ENCODE measurements at places on chromosomes 7 and 10.
A peak's percentile ranks its signal among the peaks of the same experiment; 100 is the strongest.

DNA sequence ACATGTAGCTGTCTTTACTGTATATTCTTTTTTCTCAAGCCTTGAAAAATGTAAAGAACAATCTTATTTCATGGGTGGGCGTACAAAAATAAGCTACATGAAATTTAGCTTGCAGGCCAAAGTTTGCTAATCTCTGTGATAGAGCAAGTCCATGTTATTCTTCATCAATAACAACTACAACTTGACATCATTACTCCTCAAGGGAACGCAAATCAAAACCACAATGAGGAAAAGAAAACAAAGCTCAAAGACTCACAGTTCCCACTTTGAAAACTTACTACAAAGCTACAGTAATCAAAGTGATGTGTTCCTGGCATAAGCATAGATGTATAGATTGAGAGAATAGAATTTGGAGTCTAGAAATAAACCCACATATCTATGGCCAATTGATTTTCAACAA lies 62.5 kb downstream of the GNA12 start:
- no peak for DNase-seq

DNA sequence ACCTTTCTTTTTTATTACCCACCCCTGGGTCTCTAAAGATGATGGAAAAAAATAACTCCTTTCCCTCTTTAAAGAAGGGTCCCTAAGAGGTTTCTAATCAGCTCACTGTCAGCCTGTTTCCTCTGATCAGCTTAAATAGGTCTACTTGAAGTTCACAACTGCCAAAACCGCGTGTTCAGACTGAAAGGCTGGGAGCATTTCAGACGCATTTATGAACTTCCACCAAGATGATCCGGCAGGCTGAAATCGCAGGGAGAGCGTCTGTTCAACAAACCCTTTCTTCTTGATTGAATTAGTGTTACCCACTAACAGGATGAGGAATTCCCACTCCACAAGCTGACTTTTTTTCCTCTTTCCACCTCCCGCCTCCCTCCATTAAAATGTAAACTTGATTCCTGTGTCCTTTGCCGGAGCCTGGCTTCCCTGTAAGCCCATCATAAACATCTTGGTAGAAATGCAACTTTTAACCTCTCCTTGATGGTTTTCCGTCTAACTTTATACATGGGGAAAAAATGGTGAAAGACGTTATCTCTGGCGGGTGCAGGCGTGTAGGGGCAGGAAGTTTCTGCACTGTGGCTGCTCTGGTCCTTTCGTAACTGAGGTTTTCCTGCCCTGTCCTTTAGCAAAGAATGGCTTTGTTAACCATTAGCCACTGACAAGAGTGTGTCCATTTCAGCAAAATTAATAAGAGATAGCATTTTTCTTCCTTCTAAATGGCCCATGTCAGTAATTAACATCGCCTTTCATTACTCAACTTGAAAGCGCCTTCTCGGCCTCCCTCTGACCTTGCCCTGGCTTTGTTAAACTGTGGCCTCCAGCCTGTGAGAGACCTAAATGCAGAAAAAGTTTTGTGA lies 130.7 kb downstream of the BAMBI start:
- DNase-seq: no peak

GRCh38 chr7:20793248-20793647 lies 6.6 kb upstream of the SP8 start:
- no peak for DNase-seq

GRCh38 chr10:30832749-30833627 lies 198.7 kb downstream of the ZNF438 start:
- DNase-seq: no peak

GRCh38 chr7:106110885-106111654 lies 1.0 kb downstream of the SYPL1 start:
- DNase-seq: no peak

GRCh38 chr10:102231357-102232318 lies 5.5 kb downstream of the ELOVL3 start:
- DNase-seq: peak; percentile 73

- no peak for DNase-seq
Measured at GRCh38 chr7:88457320-88457719, 150.6 kb upstream of the STEAP4 start.

DNA sequence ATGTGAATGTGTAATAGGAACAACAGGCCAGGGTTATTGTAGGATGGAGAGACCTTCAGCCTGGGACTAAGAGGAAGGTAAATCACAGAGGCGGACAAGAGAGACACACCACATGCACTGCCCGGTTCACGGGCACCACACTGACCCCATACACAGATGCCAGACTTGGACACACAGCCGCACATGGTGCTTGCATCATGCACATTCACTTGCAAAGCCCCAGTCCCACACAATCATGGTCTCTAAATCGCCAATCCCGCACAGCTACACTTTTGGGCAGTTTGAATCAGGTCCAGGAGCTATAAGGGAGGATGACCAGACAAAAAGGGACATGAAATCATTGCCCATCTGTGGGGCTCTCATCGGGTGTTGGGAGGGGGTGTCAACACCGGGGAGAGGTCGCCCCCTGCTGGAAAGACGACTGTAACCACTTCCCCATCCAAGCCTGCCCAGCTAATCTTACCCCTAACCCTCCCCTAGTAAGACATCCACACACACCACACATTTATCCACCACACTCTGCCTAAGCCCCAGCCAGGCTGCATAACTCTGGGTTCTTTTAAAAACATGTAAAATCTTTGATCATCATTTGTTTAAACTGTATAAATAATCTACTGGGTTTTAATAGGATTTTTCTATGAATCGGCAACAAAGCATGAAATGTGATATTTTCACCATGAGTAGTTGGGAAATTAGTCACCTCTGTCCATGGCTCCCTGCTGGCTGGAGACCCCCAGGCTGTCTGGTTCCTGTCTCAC lies 40.5 kb upstream of the SLF2 start:
- peak; percentile 11 for DNase-seq

GRCh38 chr7:106057962-106058927 lies 53.9 kb downstream of the SYPL1 start:
- no peak for DNase-seq

- no peak for DNase-seq
Measured at GRCh38 chr10:87771871-87772500, 46.0 kb downstream of the ATAD1 start.

DNA sequence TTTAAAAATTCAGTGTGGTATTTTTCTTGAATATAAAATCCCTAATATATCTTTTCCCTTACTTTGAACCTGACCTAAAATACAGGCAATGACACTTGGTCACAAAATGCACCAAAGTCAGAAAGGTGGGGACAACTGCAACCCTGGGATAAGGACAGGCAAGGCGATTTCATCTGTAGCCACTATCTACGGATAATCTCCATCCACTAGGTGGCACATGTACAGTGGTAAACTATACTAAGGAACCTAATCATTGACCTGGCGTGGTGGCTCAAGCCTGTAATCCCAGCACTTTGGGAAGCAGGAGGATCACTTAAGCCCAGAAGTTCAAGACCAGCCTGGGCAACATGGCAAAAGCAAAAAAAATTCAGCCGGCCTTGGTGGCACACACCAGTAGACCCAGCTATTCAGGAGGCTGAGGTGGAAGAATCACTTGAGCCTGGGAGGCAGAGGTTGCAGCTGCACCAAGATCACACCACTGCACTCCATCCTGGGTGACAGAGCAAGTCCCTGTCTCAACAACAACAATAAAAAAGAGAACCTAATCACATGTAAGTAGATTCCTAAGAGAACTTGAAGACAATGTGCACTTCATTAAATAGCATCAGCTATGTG lies 98.9 kb downstream of the KMT2C start:
- DNase-seq: no peak

- no peak for DNase-seq
Measured at GRCh38 chr10:99569961-99570360, 37.2 kb downstream of the NKX2-3 start.

GRCh38 chr7:133650487-133651300 lies 397.8 kb downstream of the EXOC4 start:
- no peak for DNase-seq

DNA sequence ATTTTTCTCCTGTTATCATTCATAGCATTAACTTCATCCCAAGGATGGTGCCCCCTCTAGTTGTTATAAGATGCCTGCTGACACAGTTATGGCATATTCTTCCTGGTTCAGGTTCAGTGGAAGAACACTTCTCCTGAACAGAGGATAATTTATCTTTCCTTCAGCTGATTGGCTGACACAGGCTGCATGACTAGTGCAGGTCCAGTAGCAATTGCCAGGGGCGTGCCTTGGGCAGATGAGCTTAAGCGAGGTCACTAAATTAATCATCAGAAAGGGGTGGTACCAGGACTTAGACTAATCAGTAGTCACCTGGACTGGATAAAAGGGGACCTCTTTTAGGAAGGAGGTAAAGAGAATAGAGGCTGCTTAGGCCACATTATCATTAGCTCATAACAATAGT lies 42.3 kb downstream of the BZW2 start:
- no peak for DNase-seq

- no peak for DNase-seq
Measured at GRCh38 chr7:48207155-48207675, 36.0 kb downstream of the ABCA13 start.

DNA sequence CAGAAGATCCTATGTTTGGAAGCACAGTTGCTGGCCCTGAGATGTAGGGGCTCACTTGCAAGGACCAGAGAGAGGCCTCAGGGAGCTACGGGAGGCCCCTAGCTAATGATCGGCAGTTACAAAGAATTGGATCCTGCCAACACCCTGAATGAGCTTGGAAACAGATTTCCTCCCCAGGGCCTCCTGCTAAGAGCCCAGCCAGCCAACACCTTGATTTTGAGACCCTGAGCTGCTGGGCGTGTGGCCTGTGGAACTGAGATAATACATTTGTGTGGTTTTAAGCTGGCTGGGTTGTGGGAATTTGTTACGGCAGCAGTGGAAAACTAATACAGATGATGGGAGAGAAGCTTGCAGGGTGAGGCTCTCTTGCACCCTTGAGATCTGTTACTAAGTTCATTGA lies 3.9 kb downstream of the DOCK1 start:
- DNase-seq: no peak

DNA sequence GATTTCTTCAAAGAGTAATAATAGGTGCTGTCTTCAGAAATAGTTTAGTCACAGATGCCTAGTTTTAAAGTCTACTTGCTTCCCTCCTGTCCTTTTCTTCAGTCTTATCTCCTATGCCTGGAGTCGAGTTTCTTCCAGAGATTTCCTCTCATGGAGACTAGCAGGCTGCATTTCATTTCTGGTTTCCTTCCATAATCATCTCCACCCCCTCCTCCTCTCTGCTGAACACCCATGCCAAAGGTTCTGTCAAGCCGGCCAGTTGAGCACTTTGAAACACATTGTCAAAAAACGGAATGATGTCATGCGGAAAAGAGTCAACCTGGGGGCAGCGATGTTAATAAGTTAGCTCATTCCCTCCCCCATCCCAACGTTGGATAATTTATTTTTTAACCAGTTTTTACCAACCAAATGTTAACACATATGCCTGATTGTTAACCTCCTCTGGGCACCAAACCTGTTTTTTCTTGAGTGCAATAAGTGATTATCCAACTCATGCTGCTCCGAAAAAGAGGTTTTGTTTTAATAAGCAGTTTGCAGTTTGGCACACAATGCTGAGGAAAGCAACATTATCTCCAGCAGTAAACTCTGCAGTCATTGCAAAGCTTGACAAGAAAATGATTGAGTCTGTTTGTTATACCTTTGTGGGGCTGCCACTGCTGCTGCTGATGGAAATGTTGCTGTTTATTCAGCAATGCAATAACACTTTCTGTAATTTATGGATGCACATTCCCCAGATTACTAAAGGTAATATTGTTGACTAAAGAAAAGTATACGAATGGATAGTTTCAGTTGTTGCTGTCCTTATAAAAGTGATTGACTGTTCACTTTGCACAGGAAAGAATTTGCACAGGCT lies 161.6 kb downstream of the LRMDA start:
- no peak for DNase-seq

DNA sequence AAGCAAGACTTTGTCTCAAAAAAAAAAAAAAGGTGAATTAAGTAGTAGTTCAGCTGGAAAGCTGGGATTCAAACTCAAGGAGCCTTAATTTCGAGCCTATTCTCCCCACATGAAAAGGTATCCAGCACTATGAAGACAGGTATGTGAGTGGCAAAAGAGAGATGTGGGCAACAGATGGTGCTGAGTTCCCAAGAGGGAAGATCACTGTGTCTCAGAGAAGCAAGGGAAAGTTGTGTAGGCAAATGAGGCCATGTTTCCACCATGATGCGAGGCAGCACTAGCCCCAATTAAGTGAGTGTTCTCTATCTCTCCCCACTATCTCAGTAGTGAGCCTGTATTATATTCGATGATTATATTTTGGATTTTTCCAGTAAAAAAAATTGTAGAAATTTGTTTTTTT lies 19.8 kb upstream of the ST7 start:
- no peak for DNase-seq

GRCh38 chr10:132493246-132493755 lies 44.3 kb upstream of the INPP5A start:
- DNase-seq: no peak

GRCh38 chr7:40755438-40755837 lies 620.6 kb downstream of the SUGCT start:
- no peak for DNase-seq

GRCh38 chr7:116957874-116958273 lies 4.6 kb downstream of the ST7 start:
- peak; percentile 59 for DNase-seq

GRCh38 chr10:108090476-108091215 lies 926.1 kb upstream of the SORCS1 start:
- DNase-seq: no peak

DNA sequence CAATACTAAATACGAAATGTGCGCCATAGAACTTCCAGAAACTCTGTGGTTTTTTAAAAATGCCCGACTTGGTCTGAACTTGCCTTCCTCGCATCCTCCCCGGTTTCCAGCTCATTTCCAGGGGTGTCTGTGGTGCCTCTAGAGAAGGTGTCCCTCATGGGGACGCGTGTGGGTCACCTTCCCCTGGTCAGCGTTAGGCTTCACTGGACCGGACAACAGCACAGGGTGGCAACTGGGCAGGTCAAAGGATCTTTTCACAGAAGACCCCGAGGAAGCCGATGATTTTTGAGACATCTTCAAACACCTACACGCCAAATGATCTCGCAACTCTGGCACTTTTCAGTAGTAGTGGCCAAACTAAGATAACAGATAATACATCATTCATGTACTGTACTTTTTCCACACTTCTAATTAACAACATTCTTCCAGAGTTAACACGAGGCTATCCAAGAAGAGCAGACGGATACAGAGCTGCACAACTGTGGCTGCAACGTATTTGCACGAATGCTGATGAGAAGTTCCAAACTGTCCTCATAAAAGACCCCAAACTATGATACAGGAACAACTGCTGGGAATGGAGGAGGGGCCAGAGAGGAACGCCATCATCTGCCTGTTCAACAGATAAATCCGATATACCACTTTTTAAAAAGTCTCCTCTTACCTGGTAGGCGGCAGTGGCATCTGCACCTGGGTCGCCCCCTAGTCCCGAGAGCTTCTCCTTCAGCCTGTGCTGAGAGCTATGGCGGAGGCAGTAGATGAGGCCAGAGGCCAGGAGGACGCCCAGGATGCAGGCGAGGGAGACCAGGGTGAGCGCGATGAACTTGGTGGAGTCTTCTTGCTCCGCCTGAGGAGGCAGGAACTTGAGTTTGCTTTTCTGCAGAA lies 345.5 kb downstream of the DNAJB6 start:
- DNase-seq: no peak

GRCh38 chr10:33229252-33229948 lies 105.1 kb downstream of the NRP1 start:
- no peak for DNase-seq

All from T-helper 2 cell (primary cell).